SK-MEL-5 (cell line): ENCODE measurements at places on chromosomes 5 and 9. TPM values are rescaled to one million over a fixed set of nuclear protein-coding genes. Genes with fewer than 3 reads are reported as not detected.

GRCh38 chr5:173581408-173582215 lies 34.8 kb downstream of the BOD1 start:
- peak; percentile 44 for DNase-seq

GRCh38 chr5:139245637-139246339 lies 47.6 kb upstream of the SIL1 start:
- DNase-seq, result no peak

DNA sequence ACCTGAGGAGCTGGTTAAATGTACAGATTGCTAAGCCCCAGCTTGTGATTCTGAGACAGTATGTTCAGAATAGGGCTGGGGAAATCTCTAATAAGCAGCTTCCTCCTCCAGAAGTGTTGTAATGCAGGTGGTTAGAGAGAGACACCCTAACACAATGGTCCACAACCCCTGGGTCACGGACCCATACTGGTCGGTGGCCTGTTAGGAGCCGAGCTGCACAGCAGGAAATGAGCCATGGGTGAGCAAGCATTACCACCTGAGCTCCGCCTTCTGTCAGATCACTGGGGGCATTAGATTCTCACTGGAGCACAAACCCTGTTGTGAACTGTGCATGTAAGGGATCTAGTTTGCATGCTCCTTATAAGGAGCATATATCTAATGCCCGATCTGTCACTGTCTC lies 61.8 kb downstream of the SLC36A1 start:
- no peak for DNase-seq

DNA sequence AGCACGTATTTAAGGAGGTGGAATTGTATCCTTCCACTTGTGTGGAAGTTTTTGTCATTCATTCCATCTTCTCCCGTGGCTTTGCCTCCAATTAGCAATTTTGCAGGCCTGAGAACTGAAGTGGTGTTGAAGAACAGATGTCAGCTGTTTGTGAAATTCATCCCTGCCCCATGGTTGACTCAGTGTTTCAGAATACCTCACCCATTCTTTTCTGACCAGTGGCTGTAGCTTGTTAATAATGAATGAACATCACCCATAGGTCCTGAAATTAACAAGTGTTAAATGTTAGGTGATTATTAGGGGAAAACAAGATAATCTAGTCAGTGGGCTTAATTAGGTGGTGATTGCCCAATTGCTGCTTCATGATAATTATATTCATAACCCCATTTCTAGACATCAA lies 11.7 kb downstream of the ZNF462 start:
- no peak for DNase-seq

GRCh38 chr9:116365056-116365471 lies 211.5 kb downstream of the PAPPA start:
- DNase-seq, result no peak

- DNase-seq, result peak; percentile 15
Observed at GRCh38 chr9:129109537-129109903, 1.1 kb downstream of the CRAT start.

- no peak for DNase-seq
Observed at GRCh38 chr5:151216781-151217180, 7.1 kb downstream of the CCDC69 start.

GRCh38 chr5:146909255-146910068 lies 30.9 kb upstream of the PPP2R2B start:
- no peak for DNase-seq

GRCh38 chr5:155676967-155677366 lies 650.0 kb upstream of the SGCD start:
- DNase-seq, result no peak

- DNase-seq, result no peak
Observed at GRCh38 chr9:84996029-84996428, 326.5 kb downstream of the NTRK2 start.

GRCh38 chr9:93114984-93115335 lies 18.9 kb downstream of the CARD19 start:
- no peak for DNase-seq

GRCh38 chr9:108956022-108956630 lies 21.9 kb downstream of the ABITRAM start:
- peak; percentile 26 for DNase-seq

DNA sequence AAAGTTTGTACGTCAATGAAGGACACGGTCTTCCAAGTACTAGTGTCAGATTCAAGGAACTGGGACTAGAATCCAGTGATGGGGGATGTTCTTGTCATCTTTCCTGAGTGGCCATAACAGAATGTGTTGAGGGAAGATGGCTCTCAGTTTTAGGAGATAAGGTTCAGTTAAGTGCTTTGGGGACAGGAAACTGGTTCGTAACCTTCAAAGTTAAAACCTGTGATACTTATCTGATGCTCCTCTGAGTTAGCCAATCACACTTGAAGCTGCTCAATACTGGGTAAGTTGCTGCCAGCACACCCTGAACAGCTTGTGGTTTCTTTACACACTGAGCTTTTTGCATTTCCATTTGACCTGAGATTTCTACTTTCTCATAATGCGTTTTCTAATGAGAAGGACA lies 64.4 kb downstream of the PIK3R1 start:
- no peak for DNase-seq

GRCh38 chr5:138138949-138139780 lies at the start of gene NME5:
NME5 (minus strand) TSS chr5:138139428; CDS start chr5:138138780, 648 bp downstream.
- peak; percentile 73 for DNase-seq

DNA sequence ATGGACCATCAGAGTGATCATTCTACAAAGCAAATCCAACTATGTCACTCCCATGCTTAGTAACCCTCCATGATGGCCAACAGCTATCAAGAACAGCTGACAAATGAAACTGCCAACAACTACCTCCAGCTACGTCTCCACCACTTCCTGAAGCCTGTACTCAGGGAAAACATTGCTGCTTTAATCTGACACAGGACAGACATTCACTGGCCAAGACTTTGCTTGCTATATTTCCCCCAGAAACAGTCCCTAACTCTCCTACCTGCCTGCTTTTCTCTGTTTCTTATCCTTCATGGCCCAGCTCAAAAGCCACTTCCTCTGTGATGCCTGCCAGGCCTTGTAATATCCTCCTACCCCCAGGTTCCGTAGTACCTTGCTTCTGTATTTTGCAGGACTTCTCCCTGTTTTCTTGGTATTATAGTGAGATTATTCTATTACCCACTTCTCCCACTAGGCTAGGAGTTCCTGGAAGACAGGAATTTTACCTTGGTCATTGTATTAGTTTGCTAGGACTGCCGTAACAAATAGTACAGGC lies 14.7 kb upstream of the RAB14 start:
- DNase-seq, result no peak

DNA sequence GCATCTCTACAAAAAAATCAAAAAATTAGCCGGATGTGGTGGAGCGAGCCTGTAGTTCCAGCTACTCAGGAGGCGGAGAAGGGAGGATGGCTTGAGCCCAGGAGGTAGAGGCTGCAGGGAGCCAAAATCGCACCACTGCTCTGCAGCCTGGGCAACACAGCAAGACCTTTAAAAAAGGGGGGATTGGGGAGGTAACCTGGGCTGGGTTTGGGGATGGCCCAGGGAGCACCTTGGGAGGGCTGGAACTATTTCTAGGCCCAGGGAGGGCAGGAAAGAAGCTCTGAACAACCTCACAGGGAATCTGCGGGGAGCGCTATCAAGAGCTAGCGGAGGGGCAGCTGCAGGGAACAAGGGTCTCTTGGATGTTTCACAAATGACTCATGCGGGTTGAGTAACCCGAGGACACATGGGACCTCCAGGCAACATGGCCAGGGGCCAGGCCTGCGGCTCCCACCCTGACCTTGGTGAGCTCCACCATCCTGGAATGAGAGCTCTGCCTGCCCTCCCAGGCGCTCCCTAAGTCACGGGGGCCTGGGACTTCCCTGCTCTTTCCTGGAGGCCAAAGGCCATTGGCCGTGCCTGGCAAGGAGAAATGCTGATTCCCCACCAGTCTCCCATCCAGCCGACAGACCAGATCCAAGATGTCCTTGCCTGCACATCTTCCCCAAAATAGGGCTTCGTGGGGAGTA lies 23.4 kb downstream of the SARDH start:
- no peak for DNase-seq

DNA sequence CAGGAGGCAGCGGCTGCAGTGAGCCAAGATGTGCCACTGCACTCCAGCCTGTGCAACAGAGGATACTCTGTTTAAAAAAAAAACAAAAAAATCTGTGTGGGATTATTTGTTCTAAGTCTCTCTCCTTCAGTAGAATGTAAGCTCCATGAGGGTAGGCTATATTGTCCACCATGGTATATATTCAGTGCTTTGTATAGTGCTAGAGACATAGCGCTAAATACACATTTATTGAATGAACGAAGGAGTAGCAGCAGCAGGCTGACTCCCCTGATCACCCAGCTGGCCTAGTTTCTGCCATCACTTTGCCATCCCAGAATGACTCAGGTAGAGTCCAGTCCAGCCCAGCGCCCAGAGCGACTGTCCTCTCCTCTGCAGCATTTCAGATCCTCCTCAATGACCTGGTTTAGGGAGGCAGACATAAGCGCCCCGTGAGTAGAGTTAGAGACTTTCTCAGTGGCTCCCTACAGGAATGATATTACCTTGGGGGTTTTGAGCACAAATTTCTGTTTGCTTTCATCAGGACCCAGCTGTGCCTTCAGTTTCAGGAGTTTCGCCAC lies 716 bp downstream of the HARS1 start:
- no peak for DNase-seq

DNA sequence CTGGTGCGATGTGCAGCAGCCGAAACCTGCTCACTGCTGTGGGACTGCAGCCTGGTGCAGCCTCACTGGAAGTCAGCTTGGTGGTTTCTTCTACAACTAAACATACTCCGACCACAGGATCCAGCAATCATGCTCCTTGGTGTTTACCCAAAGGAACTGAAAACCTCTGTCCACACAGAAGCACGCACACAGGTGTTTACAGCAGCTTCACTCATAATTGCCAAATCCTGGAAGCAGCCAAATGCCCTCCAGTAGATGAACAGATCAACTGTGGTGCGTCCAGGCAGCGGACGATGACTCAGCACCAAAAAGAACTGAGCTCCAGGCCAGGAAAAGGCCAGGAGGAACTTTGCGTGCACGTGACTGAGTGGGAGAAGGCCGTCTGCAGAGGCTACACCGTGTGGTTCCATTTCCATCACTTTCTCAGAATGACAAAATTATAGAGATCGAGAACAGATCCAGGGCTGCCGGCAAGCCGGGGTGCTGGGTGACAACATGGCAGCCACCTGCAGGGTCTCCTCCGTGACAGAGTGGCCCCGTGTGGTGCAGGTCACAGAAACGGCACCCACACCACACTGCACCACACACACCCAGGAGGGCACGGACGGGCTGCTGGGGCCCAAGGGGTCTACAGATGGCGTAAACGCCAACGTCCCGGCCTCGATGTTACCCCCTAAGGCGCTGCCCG lies 23.1 kb upstream of the NSMF start:
- DNase-seq, result peak; percentile 72

DNA sequence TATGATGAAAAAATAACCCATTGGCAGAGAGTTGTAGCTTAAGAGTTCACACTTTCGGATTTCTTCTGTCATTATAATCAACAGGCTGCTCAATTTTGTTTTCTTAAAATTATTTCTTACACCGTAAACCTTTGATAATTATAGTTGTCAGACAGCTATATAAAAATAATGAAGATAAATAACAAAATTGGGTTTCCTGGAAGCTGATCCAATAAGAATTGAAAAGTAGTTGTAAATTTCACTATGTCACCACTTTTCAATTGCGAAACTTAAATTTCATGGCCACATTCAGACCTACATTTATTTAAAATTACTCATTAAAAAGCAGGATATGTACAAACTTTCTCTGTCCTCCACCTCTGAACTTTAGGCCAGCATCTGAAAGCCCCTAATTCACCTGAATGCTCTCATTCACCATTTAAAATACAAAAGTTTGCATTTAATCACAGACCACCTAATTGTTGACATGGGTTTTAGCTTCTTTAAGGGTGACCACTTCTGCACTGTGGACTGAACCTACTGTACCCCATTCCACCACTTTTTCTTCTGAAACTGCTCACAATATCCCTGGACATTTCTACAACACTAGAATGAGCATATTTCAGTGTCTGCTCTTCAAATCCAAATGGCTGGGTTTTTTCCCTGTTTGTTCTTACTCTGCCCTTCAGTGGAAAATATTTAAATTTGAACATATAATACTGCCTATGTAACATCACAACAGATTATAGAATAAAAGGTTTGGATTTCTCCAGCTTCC lies 680 bp downstream of the SELENOP start:
- DNase-seq, result no peak

DNA sequence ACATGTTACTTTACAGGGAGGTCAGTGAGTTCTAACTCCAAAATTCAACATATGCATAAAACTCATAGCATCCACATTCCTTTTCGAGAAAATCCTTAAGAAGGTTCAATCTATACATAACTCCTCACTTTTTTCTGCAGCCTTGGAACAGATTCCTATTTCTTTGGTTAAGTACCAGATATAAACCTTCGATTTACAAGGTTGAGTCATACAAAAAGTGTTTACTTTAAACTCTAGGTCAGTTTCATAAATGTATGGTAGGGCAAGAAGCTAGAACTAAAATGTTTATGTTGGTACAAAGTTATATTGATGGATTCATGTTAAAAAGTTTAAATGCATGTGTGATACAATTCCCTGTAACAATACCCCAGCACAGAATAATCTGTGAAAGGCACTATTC lies 19.4 kb downstream of the CDKN2AIPNL start:
- DNase-seq, result no peak

DNA sequence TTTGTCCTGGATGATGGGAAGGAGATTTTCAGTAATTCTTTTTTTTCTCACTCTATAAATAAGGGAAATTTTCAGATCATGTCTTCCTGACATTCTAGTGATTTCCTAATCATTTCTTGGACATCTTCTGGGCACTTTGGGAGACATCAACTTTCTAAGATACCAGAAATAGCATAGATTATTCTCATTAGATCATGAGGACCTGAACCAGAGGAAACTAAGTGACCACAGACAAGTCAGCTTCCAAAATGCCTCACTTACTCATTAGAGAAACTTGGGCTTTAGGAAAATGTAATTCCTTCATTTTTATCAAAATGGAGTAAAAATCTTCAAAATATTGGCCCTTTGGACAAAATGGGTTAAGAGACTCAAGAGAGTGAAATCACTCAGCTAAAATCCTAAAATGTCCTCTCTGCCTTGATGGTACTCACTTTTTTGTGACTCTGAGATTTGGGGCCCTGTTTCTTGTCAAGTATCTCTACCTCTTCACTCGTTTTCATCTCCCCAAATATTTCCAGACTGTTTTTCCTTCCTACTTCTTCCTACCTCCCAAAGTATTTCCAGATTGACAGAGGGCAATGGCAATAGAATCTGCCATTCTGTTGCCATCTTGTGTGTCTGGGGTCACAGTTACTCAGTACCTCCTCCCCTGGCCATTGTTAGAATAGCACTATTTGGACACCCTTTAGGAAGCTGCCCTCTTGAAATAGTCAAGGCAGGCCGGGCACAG lies 194.5 kb downstream of the NR3C1 start:
- peak; percentile 65 for DNase-seq

GOLM1 gene
- 106 and 114 TPM in 2 replicates for total RNA-seq

UGCG gene
- total RNA-seq, result 288 and 329 TPM in 2 replicates

SMARCA2 gene
- total RNA-seq, result 32.7 and 34.5 TPM in 2 replicates

PCDHB9 gene
- 0.05 and 0.90 TPM in 2 replicates for total RNA-seq

C5orf24 gene
- total RNA-seq, result 41.7 and 42.2 TPM in 2 replicates

BTNL8 gene
- total RNA-seq, result 0.08 TPM in 1 of 2 replicates, not detected in the other

IL5 gene
- total RNA-seq, result not detected in 2 replicates

SLC46A2 gene
- total RNA-seq, result not detected in 2 replicates

PRDM12 gene
- total RNA-seq, result not detected in 2 replicates

TMEM252 gene
- total RNA-seq, result not detected in 2 replicates

SLCO6A1 gene
- not detected in 2 replicates for total RNA-seq

ZNF883 gene
- 0.13 and 0.69 TPM in 2 replicates for total RNA-seq

SPINK13 gene
- 0.50 TPM in 1 of 2 replicates, not detected in the other for total RNA-seq

LURAP1L gene
- total RNA-seq, result 2.8 and 3.4 TPM in 2 replicates

MYOZ3 gene
- total RNA-seq, result not detected in 2 replicates

PKD2L2 gene
- total RNA-seq, result 0.11 TPM in 2 replicates

CSF1R gene
- 0.53 TPM in 1 of 2 replicates, not detected in the other for total RNA-seq
